Fibroblast of skin of abdomen (primary cell): ENCODE measurements at places on chromosomes 2 and 18.

GRCh38 chr2:101736861-101737291 lies 39.4 kb downstream of the MAP4K4 start:
- DNase-seq, result peak; percentile 72

DNA sequence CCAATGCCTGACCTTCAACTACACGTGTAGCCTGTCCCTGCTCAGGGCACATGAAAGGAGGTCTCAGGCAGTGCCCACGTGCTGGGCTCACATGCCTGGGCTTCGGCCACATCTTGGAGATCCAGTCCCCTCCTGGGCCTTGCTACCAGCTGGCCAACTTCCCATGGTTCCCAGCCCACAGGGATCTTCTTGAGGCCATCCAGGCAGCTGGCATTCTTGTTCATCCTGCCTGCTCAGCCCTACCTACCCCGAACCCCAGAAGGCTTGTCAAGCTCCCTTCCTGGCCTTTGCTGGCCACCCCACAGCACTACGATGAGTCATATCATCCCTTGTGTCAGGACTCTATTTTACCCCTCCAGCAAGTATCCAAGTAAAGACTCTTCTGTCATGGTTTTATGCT lies 97.1 kb downstream of the ZBTB7C start:
- DNase-seq, result no peak

DNA sequence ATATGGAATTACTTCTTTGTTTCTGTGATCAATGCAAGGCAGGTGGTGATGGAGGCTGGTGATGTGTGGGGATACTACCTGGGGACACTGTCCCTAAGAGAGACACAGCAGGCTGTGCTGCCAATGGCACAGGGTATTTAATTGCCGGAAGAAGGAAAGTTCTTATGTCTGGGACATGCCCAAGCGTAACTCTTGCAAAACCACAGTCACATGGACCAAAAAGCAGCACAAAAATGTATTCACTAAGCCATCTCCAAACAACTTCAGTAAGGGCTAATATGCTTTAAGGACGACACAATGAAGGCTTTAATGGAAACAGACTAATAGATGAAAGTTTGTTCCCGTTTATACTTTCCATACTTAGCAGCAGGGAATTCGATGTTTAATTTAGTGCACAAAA lies 49.7 kb upstream of the AP1S3 start:
- peak; percentile 28 for DNase-seq

- DNase-seq, result no peak
These were observed 455.1 kb upstream of the DDX18 start for GRCh38 chr2:117359266-117359914.

GRCh38 chr2:129711816-129712675 lies 267.4 kb upstream of the RAB6C start:
- no peak for DNase-seq

DNA sequence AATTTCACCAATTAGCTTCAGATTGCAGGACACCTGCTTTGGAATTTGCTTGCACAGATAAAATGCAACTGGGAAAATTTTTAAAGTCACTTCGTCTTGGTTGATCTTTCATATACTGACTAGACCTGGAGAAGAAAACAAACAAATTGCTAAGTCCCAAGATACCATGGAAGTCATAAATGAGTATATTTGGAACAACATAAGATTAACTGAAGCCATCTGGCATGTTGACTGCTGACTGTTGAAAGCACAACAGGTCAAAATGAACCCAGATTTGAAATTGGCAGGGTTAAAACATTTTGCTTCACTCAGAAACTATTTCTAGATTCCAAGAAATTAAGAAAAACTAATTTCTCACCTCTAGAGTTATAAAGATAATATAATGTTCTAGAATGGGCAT lies 470.7 kb downstream of the LPIN1 start:
- DNase-seq, result no peak

GRCh38 chr2:96882230-96882629 lies 12.3 kb upstream of the SEMA4C start:
- no peak for DNase-seq

- DNase-seq, result peak; percentile 39
These were observed 543.4 kb downstream of the IRS1 start for GRCh38 chr2:226256237-226256636.

DNA sequence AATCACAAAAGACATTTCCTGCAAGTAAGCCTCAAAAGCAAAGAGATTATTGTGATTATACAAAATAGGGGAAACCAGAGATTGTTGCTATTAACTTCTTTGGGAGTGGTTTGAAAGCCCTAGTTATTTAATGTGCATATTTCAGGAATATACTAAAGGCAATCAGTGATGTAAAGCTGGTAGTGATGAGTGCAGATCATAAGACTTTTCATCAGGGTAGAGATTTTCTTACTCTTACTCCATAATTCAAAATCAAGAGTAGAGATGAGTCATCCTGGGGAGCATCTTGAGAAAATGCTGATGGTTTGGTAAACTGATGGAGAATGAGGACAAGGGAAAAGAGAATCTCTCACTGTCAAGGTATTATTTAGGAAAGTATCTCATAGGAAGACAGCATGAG lies 309.5 kb downstream of the FBXO15 start:
- no peak for DNase-seq

DNA sequence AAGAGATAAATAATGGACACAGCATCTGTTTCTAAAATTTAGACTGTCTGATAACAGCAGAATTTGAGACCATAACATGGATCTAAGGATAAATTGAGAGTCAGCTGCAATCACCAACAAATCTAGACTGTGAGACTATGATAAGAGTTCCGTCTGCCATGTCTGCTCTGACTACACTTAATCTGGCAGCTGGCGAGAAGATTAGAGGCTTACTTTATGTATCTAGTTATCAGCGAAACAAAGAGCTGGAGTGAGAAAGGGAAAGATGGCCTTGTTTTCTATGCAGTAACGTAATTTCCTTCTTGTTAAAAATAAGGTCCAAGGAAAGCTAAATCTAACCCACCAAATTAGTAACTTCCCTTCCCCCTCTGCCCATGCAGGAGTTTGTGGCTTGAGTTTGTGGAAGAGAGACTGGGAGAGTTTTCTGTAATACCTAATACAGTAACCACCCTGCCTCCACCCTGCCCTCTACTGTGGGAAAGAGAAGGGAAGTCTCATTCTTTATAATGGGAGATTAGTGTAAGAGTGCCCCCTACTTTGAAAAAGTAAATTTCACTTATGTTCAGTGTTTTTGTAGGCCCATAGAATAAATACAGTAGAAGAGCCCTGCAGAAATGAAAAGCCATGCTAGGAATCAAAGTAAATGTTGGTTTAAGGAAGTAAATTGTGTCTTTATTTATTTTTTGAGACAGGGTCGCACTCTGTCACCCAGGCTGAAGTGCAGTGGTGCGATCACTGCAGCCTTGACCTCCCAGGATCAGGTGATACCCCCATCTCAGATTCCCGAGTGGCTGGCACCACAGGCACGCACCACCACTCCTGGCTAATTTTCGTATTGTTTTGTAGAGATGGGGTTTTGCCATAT lies 27.5 kb downstream of the EML4 start:
- DNase-seq, result peak; percentile 65

DNA sequence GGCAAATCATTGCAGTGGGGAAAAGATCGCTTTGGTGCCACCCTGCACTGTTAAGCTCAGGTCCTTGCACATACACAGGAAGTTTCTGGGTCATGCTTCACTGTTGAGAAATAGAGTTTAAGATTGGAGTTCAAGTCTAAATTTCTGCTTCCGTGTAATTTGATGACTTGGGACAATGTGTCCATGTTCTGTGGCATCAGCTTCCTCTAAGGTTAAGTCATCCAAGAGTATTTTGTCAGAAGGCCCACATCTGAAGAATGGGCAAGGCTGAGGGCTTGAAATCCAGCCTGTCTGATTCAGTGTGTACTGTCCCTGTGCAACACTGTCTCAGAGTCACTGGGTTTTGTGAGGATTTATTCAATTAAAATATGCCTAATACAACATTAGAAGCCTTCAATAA lies 880.7 kb downstream of the SUCLG1 start:
- DNase-seq, result no peak
